ENCODE measurements at places on chromosomes 2 and 18.

DNA sequence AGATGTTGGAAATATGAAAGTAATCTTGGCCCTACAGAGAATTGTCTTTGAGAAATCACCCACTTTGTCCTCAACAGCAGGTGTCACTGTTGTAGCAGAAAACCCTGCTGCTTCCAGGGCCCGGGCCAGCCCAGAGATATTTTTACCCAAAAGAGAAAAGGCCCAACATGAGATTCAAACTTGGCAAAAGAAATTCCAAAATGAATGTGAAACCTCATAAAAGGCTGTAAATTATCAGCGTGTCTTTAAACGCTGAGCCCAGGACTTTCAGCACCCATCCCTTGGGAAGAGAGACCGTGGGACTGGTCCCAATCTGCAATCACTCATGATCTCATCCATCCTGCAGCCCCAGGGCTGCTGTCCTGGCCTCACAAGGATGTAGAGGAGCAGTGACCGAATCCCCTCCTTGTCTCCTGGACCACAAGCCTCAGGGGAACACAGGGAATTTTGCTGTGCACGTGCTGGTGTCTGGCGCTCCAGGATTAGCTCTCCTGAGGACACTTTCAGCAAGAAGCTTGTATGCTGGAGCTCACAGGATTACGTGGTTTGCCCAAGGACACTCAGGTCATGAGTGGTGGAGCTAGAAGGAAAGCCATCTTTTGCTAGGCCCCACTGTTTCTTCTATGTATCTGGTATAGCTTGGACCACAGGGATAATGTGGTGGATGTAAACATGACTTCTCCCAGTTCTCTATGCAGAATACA is 202.1 kb downstream of the RNF144A start:
- DNase-seq = no peak

DNA sequence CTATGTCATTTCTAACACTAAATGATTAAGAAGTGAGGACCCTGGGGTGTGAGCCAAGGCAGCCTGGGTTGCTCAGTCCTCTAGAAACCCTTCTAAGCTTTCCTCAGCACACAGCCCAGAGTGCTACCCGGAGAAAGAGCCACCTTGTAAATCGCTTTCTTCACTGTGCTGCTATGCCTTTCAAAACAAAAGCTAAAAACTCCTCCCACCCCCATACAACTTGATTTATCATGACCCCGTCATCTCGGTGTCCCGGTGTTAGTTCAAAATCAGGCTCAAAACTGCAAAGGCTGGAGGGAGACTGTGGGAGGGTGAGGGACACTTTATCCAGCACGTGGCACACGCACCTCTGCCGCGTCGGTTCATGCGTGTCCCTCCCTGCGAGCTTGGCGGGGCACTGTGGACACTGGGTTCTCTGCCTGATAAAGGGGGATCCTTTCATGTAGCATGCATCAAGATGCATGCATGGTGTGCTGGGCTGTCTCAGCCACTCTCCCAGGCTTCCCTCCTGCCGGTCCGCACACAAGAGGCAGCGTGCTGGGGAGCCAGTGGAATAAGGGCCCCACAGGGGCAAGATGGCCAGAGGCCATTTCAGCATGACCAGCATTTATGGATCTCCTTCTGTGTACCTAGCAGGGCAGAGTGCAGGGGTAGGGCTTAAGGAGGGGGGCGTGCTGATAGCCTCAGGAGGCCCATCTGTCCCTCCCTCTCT is 170.4 kb downstream of the SMAD7 start:
- DNase-seq = no peak

GRCh38 chr2:30197570-30198192 is 33.7 kb upstream of the LBH start:
- DNase-seq = no peak

DNA sequence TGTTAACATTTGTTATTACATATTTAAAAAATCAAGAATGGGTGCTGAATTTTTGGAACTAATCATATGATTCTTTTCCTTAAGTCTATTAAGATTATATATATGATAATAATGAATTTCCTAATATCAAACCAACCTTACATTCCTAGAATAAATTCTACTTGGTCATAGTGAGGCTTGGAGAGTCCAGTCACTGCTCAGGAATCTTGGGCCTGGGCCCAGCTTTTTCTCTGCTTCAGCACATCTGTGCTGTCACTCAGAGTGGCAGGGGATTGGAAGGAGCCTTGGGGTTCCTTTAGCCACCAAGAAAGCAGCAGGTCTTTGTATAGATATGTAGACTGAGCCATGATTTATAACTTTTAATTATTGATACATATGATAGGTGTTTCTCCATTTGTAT is 19.9 kb upstream of the ZAP70 start:
- DNase-seq = no peak

GRCh38 chr18:58831606-58832005 is 33.1 kb upstream of the ZNF532 start:
- DNase-seq = no peak

GRCh38 chr2:152499331-152499816 is 164.4 kb downstream of the FMNL2 start:
- no peak for DNase-seq

DNA sequence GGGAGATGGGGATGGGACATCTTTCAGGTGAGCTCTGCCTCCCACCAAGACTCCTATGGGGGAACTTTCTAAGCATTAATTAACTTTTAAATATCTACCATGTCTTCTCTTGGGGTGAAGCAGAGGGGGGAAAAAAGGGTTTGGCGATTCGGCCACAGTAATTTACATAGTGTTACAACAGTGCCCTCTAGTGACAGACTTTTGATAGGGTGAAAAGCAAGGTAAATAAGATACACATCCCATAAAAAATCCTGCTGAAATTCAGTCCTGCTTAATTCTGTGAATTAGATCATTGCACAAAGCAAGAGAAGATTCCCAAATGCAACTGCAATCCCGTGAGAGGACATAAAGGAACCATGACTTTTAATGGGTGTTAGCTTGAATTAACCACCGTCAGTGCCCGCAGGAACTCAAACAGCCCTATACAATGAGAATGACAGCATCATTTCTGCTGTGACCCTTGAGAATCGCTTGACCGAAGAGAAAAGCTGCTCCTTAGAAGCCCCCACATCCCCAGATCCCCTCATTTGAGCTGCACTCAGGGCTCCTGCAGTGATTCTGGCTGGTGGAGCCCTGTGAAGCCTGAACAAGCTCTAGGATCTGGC is 32.8 kb downstream of the FAM124B start:
- no peak for DNase-seq

DNA sequence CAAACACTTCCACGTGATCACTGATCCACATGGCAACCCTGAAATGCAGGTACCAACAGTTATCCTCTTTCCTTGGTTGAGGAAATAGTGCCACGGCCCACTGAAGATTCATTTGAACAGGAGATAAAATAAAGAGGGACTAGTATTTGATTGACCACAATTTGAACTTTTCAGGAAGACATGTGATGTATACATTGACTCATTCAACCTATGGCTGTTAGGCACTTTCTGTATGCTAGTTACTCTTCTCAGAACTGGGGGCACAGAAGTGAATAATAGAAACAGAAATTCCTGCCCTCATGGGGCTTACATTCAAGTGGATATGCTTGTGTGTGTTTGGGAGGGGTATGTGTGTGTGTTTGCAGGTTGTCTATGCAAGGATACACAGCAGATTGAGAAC is 199.6 kb downstream of the PRKCE start:
- DNase-seq = no peak

GRCh38 chr18:74290021-74290420 is 1.7 kb downstream of the CYB5A start:
- no peak for DNase-seq

All from stimulated activated CD4-positive, alpha-beta T cell treated with anti-CD3 and anti-CD28 coated beads, TNF-alpha, amount 100 ng/mL, for 4 hours (primary cell).